ENCODE measurements at places on chromosomes 12 and 14.
A peak's percentile ranks its signal among the peaks of the same experiment; 100 is the strongest.

- DNase-seq = no peak
These were observed 61.0 kb upstream of the FKBP4 start for GRCh38 chr12:2733493-2734355.

GRCh38 chr12:20350495-20350894 lies 17.8 kb upstream of the PDE3A start:
- no peak for DNase-seq

DNA sequence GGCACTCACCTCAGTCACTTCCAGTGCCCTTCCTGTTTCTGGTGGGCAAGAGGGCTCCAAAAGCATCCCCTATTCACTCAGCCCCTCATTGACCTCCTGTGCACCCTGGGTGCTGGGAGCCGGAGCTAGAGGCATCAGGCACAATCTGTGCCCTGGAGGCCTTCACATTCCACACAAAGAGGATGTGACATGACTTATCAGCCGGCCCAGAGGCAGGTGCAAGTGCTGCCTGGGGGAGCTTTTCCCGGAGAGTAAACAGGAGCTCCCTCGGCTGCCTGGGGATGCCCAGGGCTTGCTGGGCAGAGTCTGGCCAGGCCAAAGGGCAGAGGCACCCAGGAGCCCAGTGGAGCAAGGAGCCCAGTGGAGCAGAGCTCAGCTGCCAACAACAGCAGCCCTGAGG lies 64.5 kb downstream of the BCL11B start:
- DNase-seq = no peak

- DNase-seq = no peak
These were observed 76.9 kb upstream of the ATF1 start for GRCh38 chr12:50686976-50687375.

- DNase-seq = no peak
These were observed 147.8 kb upstream of the PLEKHA5 start for GRCh38 chr12:18981732-18982131.

- no peak for DNase-seq
These were observed 61.0 kb upstream of the PTHLH start for GRCh38 chr12:28033538-28033915.

GRCh38 chr14:94649543-94650443 lies 37.6 kb downstream of the SERPINA3 start:
- DNase-seq = no peak

- no peak for DNase-seq
These were observed 16.0 kb downstream of the RPS6KL1 start for GRCh38 chr14:74906925-74907521.

GRCh38 chr14:75201087-75201486 lies 24.7 kb upstream of the TMED10 start:
- no peak for DNase-seq

DNA sequence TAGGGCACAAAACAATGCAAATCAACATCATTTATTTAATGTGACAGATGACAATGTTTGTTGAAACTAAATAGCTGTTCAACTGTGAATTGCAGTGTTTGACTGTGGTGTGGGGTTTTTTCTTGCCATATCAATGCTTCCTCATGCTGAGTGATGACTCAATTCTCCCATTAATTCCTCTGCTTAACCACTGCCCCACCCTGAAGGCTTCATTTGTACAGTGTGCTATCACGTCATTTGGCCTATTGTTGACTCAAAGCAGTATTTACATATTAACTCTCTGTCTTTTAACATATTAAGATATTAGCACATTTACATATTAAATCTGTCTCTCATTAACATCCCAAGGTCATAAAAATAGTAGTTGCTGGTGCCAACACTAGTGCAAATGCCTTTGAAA lies 164.8 kb upstream of the NRXN3 start:
- no peak for DNase-seq

- no peak for DNase-seq
These were observed 35.1 kb downstream of the NCOR2 start for GRCh38 chr12:124532331-124532750.

- DNase-seq = no peak
These were observed 233.6 kb upstream of the ARHGAP5 start for GRCh38 chr14:31843361-31844091.

- peak; percentile 51 for DNase-seq
These were observed 21.4 kb upstream of the NCOR2 start for GRCh38 chr12:124588751-124589267.

- DNase-seq = no peak
These were observed 31.9 kb downstream of the FZD10 start for GRCh38 chr12:130194154-130194553.

- DNase-seq = no peak
These were observed 130.3 kb upstream of the FUT8 start for GRCh38 chr14:65281991-65282895.
